Activated CD4-positive, alpha-beta T cell treated with anti-CD3 and anti-CD28 coated beads, Interleukin-2, amount 50 U/mL, for 48 hours (primary cell): ENCODE measurements at places on chromosomes 5 and 9.
A peak's percentile ranks its signal among the peaks of the same experiment; 100 is the strongest.

- DNase-seq = no peak
Measured at GRCh38 chr9:127463911-127464310, 12.6 kb downstream of the LRSAM1 start.

DNA sequence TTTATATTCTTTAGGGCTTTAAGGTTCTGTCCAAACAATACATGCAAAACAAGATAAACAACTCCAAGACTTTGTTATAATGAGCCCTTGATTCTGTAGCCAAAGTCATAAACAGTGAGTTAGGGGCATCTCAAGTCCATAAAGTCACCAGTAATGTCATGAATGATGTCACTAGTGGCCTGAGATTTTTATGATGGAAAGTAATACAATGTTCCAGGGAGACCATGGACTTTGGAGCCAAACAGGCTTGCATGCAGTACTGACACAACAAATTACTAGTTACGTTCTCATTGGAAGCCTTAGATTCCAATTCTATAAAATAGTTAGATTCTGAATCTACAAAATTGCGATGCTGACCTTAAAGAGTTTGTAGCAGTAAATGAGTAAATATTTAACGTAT lies 280.0 kb downstream of the HINT1 start:
- no peak for DNase-seq

GRCh38 chr9:131668439-131669268 lies 71.2 kb downstream of the RAPGEF1 start:
- peak; percentile 74 for DNase-seq

GRCh38 chr5:131944702-131945550 lies 537 bp downstream of the MEIKIN start:
- no peak for DNase-seq

- no peak for DNase-seq
Measured at GRCh38 chr9:84386753-84387152, 46.2 kb upstream of the SLC28A3 start.

GRCh38 chr5:67672636-67673035 lies 476.0 kb upstream of the CD180 start:
- no peak for DNase-seq

- no peak for DNase-seq
Measured at GRCh38 chr9:135810806-135811575, 96.4 kb downstream of the CAMSAP1 start.

GRCh38 chr5:179906294-179906794 lies 1.4 kb downstream of the TBC1D9B start:
- DNase-seq = no peak

DNA sequence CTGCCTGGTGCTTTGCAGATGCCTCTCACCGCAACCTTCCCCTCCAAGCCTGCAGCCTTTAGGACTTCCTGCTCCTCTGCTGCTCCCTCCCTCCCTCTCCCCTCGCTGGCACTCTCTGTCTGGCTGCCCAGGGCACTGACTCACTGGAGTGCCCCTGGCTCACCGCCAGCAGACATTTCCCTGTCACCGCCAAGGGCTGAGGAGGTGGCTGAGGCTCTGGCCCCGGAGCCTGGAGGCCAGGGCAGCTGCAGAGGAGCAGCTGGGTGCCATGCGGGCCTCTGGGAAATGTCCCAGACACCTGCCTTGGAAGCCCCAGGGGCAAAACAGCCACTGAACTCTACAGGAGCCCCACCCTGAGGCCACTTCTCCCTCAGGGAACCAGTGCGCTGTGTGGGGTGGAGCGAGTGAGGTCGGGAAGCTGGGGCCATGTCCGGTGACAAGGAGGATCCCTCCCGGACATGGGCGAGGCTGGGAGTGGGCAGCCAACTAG lies 53.4 kb downstream of the TENT4A start:
- DNase-seq = peak; percentile 50

DNA sequence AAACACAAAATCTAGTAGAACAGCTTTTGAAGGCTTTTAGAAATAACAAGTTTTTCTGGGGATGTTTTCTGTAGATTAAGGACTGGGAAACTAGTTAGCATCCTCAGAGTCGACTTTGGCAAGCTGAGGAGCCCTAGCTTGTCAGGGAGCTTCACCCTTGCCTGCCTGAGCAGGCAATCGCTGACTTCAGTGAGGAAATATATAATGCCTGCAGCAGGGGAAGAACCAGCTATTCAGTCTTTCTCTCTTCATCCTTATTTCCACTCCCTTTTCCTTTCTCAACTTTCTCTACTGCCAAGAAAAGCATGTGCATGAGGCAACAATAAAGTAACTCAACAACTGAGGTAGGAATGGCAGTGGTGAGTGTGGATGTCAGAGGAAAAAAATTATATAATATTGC lies 54.7 kb downstream of the PLK2 start:
- DNase-seq = no peak

DNA sequence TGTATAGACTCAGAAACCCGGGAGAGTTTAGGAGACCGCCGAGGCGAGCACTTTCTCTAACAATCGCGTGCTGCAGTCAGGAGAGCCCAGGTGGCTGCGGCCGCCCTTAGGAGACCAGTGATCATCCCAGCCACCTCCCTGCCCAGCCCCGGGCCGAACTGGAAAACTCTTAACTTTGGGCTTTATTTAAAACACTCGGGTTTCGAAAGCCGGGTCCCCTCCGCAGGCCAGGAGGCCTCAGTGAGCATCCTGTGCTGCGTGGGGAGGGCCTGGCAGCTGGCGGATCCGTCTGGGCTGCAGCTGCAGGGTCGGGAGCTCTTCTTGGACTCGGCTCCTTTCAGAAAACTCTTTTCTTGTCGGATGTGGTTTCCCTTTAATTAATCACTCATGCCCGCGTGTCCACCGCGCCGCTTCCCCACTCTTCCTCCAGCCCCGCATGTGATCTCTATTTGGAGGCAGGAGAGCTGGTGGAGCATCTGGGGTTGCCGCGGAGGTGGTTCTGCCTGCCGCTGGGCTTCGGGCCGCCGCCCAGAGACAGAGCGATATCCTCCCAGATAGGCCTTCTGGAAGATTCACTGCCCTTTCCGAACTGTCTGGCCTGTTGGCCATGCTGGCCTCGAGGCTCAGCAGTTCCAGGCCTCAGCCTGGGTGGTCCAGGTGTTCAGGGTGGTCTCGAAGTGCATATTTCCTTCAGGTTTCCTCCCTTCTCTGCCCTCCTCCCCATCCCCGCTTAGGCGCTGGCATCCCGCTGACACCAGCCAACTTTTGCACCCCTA lies 59.5 kb downstream of the TMEM174 start:
- no peak for DNase-seq

GRCh38 chr5:456351-457194 lies 13.6 kb downstream of the EXOC3 start:
- no peak for DNase-seq

DNA sequence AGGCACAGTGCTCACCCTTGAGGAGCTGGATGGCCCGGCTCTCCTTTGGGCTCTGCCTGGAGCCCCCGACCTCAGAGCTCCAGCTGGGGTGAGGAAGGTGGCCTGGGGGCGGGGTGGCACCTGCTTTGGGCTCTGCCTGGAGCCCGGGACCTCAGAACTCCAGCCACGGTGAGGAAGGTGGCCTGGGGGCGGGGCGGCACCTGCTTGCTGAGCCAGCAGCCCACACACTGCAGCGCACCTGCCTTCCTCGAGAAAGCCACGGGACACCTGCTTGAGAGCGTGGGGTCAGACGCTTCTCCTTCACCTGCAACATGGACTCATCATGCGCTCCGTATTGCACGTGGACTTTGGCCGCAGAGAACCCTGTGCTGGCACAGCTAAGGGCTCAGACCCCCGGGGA lies 51.8 kb downstream of the IRX2 start:
- DNase-seq = no peak

DNA sequence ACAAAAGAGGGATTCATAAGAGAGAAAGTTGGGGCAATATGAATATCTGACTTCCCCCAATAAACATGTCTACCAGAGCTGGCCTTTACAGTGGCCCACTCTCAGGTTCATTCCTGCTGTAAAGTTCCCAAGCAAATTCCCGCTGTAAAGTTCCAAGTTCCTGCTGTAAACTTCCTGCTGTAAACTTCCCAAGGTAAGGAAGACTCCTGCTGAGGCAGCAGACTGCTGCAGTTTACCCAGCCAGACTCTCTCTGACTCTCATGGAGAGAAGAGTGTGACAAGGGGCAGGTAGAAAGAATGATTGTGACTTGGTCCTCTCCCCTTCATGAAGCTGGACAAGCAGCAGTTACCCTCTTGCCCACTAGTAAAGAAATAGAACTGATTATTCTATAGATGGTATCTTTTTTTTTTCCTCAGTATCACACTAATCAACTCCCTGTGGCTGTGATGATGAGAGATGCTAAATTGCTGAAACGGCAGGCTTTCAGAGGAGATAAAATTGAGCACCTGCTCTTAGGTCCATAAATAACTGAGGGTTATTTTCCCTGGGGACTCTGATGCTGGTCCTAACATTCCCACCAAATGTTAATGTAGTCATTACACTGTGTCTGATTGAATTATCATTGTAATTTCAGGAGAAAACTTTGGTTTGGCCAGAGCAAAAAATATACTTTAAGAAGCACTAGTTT lies 220.4 kb downstream of the PARP8 start:
- DNase-seq = no peak

- DNase-seq = no peak
Measured at GRCh38 chr9:110148891-110149290, 59.1 kb downstream of the C9orf152 start.

DNA sequence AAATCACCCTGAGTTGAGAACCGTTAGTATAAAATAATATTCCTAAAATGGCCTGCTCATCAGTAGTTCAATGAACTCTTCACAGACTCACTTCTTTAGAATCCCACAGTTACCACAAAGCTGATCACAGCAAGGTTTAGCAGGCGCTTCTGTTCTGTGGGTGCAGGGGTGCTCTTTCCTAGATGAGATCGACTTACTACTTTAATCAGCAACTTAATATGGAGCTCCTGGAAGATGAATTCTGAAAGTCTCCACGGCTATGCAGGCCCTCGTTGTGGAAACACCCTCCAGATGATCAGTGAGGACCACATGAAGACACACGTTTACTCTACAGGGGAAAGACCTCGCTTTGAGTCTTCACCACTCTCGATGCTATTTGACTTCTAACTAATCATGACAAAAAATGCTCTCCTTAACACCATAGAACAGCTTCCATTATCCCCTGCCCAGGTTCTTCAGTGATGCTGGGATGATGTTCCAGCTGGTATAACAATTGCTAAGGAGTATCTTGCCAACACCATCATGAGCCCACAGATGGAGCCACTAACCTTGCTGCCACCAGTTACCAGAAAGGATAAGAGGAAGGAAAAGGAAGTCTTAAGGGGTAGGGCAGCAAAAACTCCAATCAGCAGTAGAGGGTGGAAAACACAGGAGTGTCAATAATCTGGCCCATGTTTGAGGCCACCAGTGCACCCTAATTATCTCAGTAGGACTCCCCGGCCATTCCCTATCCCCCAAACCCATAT lies 17.9 kb upstream of the GPX8 start:
- DNase-seq = no peak

DNA sequence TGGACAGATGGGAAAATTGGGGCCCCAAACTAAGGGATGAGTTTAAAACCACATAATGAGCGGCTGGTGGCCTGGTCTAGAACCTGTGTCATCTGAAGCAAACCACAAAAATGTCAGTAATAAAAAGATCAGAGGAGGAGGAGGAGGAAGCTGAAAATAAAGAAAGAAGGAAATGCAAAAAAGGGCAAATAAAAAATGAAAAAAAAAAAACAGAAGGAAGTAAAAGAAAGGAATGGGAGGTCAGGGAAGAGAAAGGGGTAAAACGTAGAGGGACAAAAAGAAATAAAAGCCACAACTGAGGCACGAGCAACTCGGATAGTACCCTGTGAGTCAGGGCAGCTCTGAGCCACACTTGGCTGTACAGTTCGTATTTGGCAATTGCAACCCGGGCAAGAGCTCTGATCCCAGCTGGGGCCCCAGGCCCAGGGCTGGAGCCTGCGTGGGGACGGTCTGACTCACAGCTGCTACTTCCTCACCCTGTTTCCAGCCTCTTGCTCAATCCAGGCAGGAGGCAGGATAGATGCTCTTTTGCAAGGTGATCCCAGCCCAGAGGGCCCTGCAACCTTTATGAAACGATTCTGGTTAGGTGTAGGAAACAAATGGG lies 137.9 kb upstream of the TRIM32 start:
- no peak for DNase-seq

GRCh38 chr9:114864471-114864870 lies 58.6 kb upstream of the TNFSF15 start:
- no peak for DNase-seq

GRCh38 chr5:160573318-160573717 lies 151.7 kb downstream of the PTTG1 start:
- DNase-seq = no peak

DNA sequence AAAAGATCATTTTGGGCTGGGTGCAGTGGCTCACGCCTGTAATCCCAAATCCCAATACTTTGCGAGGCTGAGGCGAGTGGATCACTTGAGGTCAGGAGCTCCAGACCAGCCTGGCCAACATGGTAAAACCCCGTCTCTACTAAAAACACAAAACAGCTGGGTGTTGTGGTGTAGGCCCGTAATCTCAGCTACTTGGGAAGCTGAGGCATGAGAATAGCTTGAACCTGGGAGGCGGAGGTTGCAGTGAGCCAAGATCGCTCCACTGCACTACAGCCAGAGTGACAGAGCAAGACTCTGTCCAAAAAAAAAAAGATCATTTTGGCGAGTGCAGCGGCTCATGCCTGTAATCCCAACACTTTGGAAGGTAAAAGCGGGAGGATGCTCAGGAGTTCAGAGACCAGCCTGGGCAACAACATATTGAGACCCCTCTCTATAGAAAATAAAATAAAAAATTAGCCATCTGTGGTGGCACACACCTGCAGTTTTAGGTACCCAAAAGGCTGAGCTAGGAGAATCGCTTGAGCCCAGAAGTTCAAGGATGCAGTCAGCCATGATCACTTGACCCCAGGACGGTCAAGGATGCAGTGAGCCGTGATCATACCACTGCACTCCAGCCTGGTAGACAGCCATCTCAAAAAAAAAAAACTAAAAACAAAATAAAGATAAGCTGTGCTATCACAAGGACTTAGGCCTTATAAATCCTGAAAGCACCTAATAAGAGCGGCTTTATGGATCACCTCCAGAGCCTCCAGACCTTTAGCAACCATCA lies 16.2 kb downstream of the PPP2CA start:
- no peak for DNase-seq

DNA sequence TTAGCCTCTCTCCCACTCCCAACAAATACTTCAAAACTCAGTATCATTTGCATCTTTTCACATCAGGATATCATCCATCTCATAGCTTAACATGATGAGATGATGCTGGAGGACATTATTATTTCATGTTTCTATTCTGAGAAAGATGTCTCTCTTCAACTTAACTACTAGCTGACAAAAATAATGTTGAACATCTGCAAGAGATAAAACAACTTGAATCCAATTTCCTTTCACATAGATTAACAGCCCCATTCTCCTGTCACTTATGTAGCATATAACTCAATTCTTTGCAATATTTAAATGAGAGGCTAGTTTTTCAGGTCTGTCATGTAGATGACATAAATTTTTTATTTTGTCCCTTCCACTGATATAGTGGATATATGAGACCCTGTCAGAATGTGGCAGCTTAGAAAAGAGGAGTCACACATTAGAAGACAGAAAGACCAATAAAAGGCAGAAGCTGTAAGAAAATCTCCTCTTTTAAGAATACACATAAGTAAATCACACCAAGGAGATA lies 239.2 kb upstream of the KIF2A start:
- no peak for DNase-seq

DNA sequence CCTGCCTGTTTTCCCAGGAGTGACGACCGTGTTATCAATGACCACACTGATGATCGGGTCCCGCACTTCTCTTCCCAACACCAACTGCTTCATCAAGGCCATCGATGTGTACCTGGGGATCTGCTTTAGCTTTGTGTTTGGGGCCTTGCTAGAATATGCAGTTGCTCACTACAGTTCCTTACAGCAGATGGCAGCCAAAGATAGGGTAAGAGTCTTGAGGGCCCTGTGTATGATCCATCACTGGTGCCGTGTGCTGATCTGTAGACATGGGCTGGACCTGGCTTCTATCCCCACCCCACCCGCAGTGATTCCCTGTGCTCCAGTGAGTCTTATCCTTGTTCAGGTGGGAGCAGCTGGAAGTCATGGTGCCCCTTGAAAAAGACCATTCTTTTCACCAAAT lies 26.0 kb downstream of the GABRP start:
- DNase-seq = no peak
